ENCODE measurements at places on chromosomes 13 and 19.

DNA sequence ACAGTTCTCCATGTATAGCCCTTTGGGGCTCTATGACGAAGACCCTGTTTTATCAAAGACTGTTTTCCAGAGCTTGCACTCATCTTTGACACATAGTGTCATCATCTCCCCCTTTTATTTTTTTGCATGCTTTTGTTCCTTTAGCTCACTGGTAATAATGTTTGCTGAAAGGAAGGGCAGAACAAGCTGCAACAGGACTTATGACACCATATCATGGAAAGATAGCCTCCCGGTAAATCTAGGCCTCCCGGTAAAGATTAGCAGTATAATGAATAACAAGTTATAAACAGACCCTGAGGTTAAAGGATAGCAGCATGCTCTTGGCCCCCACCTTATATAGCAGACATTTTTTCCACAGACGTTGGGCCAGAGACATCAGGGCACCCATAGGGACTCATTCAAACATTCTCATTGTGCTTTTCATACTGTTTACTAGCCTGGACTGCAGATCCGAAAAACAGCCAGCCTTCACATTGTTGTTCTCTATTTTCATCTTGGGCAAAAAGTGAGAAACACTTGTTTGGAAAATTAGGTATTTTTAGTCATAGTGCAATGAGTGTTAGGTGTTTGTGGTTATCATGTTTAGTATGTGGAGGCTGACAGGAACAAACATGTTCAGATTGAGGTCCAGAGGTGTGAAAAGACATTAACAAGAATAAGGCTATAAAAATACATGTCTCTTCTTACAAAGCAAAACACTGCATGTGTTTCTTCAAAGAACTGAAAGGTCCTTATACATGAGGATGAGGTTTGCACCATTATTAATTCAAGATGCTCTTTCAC lies 136.9 kb upstream of the SPRY2 start:
- DNase-seq, result no peak

DNA sequence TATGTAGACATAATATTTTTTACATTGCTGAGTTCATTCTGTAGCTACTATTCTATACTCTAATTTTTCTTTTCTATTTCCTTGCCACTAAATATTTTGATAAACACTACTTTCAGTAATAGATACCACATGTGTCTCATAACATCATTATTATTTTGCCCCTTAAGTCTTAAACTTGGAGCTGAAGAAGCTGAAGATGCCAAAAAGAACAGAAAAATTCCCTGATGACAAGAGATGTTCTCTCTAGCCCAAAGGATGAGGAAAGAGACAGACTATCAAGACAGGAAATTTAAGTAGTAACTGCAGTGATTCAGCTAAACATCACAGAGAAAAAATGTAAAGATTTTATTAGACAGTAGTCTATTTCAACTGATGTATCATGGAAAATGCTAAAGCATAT lies 322.0 kb upstream of the KLHL1 start:
- no peak for DNase-seq

GRCh38 chr19:18903156-18904037 lies 7.4 kb upstream of the CERS1 start:
- DNase-seq, result no peak

- no peak for DNase-seq
Observed at GRCh38 chr19:495402-496111, 729 bp upstream of the MADCAM1 start.

DNA sequence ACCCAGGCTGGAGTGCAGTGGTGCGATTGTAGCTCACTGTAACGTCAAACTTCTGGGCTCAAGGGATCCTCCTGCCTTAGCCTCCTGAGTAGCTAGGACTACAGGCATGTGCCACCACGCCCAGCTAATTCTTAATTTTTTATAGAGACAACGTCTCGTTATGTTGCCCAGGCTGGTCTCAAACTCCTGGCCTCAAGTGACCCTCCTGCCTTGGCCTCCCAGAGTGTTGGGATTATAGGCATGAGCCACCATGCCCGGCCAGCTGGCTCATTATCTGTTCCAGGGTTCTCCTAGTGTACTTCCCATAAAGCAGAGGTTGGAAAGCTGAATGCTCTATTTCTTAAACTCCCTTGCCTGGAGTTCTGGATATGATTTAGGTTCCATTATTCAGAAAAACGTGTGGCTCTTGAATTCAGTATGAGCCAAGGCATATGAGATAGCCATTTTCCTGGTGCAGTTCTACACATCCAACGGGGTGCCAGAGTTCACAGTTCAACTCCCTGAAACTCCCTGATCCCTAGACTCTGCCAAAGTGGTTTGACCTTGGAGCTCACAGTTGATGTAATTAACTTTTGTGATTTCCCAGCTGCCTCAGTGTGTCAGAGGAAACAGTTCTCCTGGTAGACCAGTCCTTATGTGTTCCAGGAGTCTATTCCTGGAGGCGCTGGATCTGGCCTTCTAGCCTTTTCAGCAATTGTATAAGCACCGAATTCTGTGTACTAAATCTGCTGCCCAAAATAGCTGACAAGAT lies 21.6 kb downstream of the GPR183 start:
- no peak for DNase-seq

DNA sequence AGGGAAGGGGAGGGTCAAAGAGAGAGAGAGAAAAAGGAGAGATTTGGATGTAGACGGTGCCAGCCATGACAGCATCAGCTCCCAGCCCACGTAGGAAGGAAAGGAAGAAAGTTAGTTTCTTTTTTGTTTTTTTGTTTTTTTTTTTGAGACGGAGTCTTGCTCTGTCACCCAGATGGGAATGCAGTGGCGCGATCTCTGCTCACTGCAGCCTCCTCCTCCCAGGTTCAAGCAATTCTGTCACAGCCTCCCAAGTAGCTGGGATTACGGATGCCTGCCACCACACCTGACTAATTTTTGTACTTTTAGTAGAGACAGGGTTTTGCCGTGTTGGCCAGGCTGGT lies 27.6 kb downstream of the ELL start:
- DNase-seq, result no peak

- no peak for DNase-seq
Observed at GRCh38 chr19:54207676-54207982, 7.0 kb downstream of the RPS9 start.

- DNase-seq, result no peak
Observed at GRCh38 chr13:31048521-31048920, 113.2 kb downstream of the HSPH1 start.

GRCh38 chr13:45055902-45056648 lies 64.2 kb upstream of the GTF2F2 start:
- DNase-seq, result peak; percentile 31

DNA sequence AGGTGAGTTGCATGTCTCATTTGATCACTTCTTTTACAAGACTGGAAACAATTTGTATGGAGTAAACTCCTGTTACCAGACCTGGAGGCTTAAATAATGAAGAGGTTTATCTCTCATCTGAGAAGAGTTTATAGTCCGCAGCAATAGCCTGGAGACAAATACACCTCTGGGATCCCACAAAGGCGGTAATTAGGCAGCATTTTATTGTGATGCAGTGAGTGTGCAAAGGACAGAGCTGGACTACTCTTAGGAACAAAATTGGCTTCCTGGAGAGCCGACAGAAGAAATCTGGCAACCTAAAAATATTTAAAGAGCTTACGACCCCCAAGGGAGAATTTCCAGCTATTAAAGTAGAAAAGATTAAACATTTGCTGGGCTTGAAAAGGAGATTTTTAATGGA lies 11.8 kb upstream of the KATNAL1 start:
- DNase-seq, result no peak

DNA sequence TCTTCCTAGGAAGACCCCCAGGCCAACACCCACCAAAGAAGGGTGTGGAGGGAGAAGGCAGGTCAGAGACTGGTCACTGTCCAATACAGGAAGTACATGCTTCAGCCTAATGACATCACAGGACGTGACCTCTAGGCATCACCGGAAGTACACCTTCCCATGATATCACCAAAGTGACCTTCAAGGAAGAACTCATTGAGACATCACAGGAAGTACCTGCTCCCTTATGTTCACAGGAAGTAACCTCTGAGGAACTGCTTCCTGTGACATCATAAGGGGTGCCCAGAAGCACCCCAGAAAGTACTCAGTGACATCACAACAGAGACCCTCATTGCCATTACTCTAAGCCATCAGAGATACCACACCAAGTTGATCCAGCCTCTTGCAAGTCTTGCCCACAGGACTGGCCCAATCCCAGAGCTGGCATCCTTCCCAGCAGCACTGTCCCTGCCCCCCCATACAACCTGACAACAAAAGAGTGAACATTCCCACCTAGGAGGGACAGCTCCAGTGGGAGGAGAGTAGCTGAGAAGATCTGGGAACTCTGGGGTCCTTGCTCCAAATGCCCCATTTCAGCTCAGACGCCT lies 24.2 kb upstream of the NANOS2 start:
- DNase-seq, result no peak

GRCh38 chr13:46728777-46729176 lies 68.2 kb downstream of the ESD start:
- no peak for DNase-seq

All from lower leg skin (tissue), 4 donors.